Breast epithelium (tissue), 4 donors: ENCODE measurements at places on chromosomes 13 and 19.

DNA sequence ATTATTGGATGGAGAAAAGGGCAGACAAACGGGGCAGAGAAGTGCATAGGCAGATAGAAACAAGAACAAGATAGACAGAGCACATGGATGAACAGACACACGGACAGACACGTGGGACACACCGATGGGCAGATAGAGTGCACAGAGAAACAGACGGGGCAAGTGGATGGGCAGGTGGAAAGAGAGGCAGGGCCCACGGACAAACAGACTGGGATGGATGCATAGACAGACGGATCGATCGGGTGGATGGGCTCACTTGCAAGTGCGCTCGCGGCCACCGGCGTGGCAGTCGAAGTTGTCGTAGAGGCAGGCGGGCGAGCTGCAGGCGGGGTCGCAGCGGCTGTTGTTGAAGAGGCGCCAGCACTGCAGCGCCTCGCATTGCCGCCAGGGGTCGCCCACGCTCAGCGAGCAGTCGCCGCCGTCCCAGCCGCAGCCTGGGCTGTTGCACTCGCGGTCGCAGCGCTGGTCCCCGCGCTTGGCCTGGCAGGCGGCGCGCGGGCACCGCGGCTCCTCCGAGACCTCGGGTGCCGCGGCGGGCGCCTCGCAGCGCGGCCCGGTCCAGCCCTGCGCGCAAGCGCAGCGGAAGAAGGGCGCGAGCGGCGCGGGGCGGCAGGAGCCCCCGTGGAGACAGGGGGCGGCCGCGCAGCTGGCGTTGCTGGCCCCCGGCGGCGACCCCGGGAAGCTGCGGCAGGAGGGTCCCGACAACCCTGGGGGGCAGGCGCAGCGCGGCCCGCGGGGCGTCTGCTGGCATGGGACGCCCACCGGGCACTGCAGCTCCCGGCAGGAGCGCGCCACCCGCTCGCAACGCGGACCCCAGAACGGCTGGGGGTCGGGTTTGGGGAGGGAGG, 23.3 kb downstream of the NOTCH3 start:
- no peak overlapping the region for H3K27ac ChIP-seq
- no peaks in the 10 kb centered on the region for H3K4me1 ChIP-seq
- no peaks in the 10 kb centered on the region for H3K36me3 ChIP-seq
- H3K27me3 ChIP-seq, result no peaks in the 10 kb centered on the region

DNA sequence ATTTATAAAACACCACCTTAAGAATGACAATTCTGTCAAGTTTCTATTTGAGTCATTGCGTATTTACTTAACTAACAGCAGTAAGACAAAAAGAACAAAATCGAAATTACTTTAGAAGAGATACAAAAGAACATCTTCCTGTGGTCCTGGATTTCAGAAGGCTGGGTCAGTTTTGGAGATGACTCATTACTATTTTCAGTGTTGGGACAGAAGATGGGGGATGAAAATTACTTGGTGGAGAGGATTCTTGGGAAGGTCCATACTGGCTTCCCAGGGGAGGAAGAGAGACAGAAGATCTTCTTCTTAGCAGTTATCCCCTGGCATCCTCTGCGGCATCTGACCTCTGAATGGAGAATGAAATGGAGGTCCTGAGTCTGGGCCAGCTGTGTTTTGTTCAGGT, 33.5 kb upstream of the CSNK1A1L start:
- no peak overlapping the region for H3K4me3 ChIP-seq
- H3K36me3 ChIP-seq, result no peaks in the 10 kb centered on the region
- H3K27ac ChIP-seq, result no peak overlapping the region
- no peaks in the 10 kb centered on the region for H3K27me3 ChIP-seq
- DNase-seq, result no peak

DNA sequence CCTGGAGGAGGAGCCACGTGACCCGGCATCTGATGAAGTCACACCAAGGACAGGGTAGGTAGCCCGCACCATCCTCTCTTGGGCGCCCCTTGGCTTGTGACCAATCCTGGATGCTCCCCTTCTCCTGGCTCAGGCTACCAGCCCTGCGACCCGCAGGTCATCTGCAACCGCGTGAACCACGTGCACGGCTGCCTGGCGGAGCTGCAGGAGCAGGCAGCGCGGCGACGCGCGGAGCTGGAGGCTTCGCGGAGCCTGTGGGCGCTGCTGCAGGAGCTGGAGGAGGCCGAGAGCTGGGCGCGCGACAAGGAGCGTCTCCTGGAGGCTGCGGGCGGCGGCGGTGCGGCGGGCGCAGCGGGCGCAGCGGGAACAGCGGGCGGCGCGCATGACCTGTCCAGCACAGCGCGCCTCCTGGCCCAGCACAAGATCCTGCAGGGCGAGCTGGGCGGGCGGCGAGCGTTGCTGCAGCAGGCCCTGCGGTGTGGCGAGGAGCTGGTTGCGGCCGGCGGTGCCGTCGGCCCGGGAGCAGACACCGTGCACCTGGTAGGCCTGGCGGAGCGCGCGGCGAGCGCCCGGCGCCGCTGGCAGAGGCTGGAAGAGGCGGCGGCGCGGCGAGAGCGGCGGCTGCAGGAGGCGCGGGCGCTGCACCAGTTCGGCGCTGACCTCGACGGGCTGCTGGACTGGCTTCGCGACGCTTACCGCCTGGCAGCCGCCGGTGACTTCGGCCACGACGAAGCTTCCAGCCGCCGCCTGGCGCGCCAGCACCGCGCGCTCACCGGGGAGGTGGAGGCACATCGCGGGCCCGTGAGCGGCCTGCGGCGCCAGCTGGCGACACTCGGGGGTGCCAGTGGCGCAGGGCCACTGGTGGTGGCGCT, 45.9 kb downstream of the SPTBN4 start:
- H3K27ac ChIP-seq, result no peak overlapping the region
- no peaks in the 10 kb centered on the region for H3K4me1 ChIP-seq
- no peaks in the 10 kb centered on the region for H3K36me3 ChIP-seq

GRCh38 chr13:30526612-30527495, 61.1 kb upstream of the HMGB1 start:
- no peaks in the 10 kb centered on the region for H3K36me3 ChIP-seq
- H3K27ac ChIP-seq, result no peak overlapping the region
- H3K27me3 ChIP-seq, result no peaks in the 10 kb centered on the region
- H3K4me1 ChIP-seq, result no peaks in the 10 kb centered on the region
- H3K4me3 ChIP-seq, result no peak overlapping the region

DNA sequence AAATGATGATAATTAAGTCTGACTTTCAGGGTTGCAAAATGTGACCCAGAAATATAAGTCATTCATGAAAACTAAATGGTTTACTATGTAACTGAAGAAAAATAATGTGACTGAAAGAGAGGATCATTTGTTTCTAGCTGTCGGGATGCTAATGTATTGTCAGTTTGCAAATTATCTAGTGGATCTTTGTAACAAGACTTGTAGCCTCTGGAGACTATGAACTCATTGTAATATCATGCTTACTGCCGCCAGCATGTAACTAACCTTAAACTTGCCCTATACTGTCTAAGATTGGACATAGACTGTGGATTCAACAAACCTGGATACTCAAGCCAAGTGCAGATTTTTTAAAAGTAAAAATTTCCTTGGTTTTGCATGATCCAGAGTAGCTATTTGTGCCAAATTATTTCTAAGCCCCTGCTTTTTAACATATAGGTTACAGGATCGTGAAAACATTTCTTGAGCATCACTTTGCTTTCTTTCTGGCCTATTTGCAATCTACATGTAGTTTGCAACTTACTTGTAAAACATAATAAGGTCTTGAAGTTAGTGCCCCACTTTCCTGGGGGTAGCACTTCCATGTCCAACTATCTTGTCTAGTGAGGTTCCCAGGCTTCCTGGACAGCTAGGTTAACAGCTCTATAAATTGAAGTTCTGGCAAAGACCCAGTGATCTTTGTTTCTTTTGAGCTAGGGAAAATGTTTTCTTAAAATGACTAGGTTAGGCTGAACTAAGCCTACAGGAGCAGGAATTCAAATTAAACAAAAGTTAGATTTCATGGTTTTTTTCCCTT, 3.3 kb upstream of the POSTN start:
- H3K4me3 ChIP-seq, result no peak overlapping the region
- H3K27me3 ChIP-seq, result no peaks in the 10 kb centered on the region
- H3K36me3 ChIP-seq, result no peaks in the 10 kb centered on the region
- DNase-seq, result no peak
